Activated CD4-positive, CD25-positive, alpha-beta regulatory T cell treated with anti-CD3 and anti-CD28 coated beads, Interleukin-2, amount 50 U/mL, for 16 hours (primary cell): ENCODE measurements at places on chromosomes 6 and 20.

DNA sequence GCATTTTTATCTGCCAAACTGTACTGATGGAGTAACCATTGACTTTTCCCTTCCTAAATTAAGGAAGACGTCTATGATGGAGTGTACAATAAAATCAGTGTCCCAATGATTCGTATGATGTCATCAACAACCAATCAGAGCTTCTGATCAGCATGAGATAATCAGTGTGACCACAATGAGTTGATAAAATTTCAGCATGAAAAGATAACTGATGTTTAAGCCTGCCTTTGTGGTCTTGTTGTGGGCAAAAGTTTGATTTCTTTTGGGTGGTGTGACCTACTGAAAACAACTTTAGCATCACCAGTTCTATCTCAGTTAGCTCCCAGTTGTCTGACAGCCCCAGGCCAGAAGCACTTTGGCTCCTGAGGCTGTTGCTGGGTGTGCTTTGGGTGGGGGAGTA, 3.3 kb downstream of the PCIF1 start:
- no peak for DNase-seq

- DNase-seq, result no peak
Observed at GRCh38 chr6:85285114-85285513, 164.8 kb upstream of the NT5E start.

DNA sequence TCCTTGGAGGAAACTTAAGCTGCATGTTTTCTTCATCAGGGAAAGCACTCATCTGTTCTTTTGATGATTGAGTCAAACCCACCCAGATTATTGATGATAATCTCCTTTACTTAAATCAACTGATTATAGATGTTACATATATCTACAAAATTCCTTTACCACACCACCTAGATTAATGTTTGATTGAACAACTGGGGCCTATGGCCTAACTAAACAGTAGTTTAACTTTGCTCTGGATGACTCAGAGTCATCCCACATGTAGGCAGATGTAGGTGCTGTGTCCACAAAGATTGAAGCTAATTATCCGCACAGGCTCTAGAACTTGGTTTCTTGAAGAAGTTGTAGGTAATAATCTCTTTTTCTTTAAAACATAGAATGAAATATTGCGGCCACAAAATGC, 42.2 kb downstream of the PKIB start:
- no peak for DNase-seq

GRCh38 chr6:5570641-5571040, 309.3 kb downstream of the FARS2 start:
- no peak for DNase-seq

GRCh38 chr6:20192625-20193024, 19.6 kb downstream of the MBOAT1 start:
- DNase-seq, result no peak

DNA sequence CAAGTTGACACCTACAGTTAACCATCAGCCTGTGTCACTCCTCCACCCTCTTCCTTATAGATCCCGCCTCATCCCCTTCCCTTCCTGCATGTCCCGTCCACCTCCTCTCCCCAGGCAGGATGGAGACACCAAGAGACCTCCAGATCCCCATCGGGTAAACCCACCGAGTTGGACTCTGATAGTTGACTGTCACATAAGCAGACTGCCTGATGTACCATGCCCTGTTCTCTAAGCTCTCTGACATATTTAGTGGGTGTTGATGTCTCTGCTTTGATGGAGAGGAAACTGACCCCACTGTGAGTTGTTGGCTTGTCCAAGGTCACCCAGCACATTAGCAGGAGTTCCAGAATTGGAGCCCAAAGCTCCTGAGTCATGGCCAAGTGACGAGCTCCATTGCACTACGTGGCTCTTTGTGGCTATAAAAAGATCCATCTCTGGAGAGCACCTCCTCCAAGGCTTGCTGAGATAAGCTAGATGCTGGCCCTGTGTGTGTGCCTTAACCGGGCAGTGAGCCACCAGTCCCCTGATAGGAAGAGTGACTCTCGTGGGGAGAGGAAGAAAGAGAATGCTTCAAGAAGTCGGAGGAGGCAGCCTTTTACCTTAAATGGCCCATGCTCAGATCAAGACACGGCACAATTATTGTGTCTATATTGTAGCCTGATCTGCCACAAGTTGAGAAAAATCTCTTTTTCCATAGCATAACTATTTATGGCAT, 236.0 kb upstream of the ECI2 start:
- DNase-seq, result no peak

GRCh38 chr6:92559003-92559402, 860.4 kb downstream of the EPHA7 start:
- DNase-seq, result no peak

- no peak for DNase-seq
Observed at GRCh38 chr6:130037207-130037811, 18.9 kb downstream of the L3MBTL3 start.

GRCh38 chr20:38791940-38792339, 13.6 kb upstream of the PPP1R16B start:
- DNase-seq, result no peak

DNA sequence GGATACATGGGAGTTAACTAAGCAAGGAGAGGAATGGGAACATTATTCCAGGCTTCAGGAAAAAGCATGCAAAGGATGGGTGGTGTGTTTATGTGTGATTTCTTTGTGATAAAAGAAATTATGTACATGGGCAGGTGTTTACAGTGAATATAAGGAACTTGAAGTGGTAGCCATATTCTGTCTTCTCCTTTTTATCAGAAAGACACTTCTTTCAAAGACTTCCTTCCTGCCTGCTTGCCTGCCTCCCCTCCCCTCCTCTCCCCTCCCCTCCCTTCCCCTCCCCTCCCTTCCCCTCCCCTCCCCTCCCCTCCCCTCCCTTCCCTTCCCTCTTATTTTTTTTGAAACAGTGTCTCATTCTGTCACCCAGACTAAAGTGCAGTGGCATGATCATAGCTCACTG, 14.4 kb downstream of the CYB5R4 start:
- no peak for DNase-seq

- no peak for DNase-seq
Observed at GRCh38 chr20:860891-861290, 27.4 kb downstream of the FAM110A start.

- no peak for DNase-seq
Observed at GRCh38 chr20:49542514-49542991, 25.4 kb downstream of the PTGIS start.

GRCh38 chr6:26159357-26160273, 72.4 kb downstream of the HFE start:
- DNase-seq, result no peak

- DNase-seq, result peak; percentile 10
Observed at GRCh38 chr6:10954590-10955010, 67.7 kb downstream of the SYCP2L start.

DNA sequence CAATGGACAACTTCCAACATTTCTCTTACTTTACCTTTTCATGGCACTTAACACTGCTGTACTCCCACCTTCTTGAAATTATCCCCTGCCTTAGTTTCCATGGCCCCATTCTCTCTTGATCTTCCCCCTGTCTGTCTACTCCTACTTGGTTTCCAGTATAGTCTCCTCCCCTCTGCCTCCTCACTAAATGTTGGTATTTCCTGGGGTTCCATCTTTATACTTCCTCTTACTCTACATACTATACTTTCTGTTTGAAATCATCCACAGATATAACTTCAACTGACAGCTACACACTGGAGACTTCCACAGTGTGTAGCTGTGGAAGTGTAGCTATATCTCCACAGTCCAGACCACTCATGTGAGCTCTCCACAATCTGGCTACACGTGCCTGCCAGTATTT, 13.5 kb downstream of the ZHX3 start:
- no peak for DNase-seq

GRCh38 chr6:97591955-97592354, 308.9 kb upstream of the MMS22L start:
- no peak for DNase-seq

DNA sequence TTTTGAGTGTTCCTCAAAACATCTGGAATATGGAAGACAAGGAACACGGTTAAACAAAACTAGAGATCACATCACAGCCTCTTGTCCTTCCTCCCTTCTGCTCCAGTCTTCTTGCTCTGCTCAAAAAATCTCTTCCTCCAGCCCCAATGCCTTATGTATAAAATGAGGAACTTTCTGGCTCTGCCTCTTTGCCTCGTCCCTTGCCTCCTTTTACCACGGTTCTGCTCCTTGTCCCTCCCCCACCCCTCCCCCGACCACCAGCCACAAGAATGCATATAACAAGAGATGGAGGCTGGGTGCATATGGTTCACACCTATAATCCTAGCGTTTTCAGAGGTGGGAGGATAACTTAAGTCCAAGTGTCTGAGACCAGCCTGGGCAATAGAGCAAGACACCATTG, 43.6 kb downstream of the PLAGL2 start:
- DNase-seq, result no peak

DNA sequence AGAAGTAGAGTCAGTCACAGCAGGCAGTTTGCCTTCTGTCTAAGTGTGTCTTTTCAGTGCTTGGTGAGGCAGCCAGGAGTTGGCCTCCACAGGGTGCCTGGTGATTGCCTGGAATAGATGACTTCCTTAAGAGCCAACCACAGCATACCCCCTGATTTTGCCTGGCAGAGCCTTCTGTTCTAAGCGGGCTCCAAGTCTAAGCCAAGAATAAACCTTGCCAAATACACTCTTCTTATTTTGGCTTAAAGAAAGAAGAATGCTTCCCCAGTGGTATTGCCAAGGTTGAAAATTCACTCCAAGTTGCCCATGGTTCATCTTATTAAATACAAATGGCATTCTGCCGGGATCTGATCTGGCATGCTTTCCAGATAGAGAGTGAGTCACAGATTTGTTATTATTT, 1424.8 kb upstream of the EYS start:
- no peak for DNase-seq

DNA sequence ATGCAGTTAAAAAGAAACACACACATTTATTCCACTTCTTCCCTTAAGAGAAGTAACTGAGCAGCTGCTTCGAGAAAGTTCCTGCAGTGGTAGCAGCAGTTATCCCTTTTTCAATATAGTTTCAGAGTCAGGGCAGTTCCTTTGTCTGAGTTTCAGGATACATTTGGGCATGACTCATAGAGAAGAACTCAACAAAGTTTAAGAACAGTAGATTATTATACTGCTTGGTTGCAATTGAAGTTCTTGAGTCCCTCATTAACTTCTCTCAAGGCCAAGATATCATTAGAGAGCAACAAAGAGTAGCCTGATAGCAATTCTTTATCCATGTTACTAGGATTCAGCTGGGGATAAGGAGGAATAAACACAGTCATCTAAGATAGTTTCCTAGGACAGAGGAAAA, 54.4 kb downstream of the TPD52L1 start:
- no peak for DNase-seq

GRCh38 chr20:45792317-45793118, 764 bp downstream of the DNTTIP1 start:
- no peak for DNase-seq

DNA sequence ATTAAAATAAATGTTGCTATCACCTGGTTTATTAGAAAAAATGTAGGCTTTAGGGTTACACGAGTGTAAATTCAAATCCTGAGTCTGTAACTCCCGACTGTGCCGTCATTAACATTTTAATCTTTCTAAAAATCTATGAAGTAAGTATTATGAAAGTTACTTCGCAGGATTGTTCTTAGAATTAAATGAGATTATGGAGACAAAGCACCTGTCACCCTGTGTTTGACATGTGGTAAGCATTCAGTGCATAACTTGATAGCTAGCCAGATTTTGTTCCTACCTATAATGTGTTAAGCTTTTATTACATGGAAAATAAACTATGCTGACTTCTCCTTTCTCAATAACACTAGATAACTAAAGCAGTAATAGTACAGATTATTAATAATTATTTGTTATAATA, 429.7 kb upstream of the MMS22L start:
- no peak for DNase-seq

GRCh38 chr20:1535420-1536175, 21.9 kb downstream of the SIRPD start:
- DNase-seq, result no peak

- DNase-seq, result no peak
Observed at GRCh38 chr20:39850821-39851330, 838.2 kb downstream of the MAFB start.

GRCh38 chr6:110233770-110234374, 53.6 kb downstream of the CDC40 start:
- DNase-seq, result no peak

DNA sequence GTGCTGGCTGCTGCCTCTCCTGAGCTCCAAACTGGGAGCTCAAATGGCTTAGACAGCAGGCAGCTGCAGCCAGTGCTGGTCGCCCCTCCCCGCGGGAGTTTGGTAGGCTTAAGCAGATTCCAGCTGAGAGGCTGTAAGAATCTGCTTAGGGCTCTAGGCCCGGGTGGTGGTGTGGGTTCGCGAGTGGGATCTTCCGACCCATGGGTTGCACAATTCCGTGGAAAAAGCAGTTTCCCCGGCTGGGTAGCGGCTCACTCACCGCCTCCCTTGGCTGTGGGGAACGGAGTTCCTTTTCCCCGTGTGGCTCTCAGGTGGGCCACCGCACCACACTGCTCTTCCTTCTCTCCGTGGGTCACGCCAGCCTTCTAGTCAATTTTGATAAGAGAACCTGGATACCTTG, 232.5 kb downstream of the PKHD1 start:
- no peak for DNase-seq

DNA sequence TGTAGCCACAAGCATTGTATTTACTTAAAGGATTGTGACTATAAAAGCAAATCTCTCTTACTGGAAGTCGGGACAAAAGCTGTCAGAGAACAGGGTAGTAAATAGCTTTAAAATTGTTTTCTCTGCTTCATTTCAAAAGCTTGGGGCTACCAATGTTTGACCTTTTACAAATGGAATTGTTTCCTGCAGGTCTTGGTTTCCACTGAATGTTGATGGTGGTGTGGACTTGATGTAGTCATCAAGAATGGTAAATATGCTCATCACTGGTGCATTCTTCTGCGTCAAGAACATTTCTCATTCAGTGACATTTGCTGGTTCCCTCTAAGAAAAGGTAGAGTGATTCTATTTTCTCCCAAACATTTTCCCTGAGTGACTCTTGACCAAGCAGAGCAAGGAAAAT, 435.4 kb upstream of the KHDRBS2 start:
- DNase-seq, result no peak

GRCh38 chr6:15715060-15715459, 52.2 kb upstream of the DTNBP1 start:
- DNase-seq, result no peak

- no peak for DNase-seq
Observed at GRCh38 chr6:96789871-96790270, 47.4 kb downstream of the GPR63 start.

DNA sequence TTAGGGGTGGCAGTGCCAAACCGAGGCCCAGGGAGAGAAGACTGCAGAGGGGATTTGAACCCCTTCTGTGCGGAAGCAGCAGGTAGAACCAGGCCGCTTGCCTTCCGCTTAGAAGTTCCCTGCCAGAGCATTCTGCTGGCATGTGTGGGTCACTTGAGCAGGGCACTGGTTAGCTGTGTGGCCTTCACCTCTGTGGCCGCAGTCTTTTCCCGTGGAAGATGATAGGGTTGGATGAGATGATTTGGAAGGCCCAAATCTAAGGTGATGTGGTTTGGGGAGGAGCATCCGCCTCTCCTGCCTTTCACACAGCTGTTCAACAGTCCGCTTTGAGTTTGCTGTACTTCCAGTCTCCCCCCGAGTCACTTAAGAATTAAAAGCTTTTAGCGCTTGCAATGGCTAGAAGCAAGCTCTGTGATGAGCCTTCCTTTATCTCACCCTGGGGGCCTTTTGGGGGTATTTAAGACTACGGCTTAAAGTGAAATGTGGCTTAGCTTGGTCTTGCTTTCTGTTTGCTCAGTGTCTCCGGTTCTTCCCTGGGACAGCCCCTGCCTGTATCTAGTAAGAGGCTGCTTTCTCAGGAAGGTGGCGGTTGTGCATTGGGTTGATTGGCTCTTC, 743 bp downstream of the CMTR1 start:
- peak; percentile 17 for DNase-seq
